Stimulated activated CD4-positive, alpha-beta T cell treated with anti-CD3 and anti-CD28 coated beads, Interleukin-15, amount 100 ng/mL, for 48 hours (primary cell): ENCODE measurements at places on chromosomes 12 and 14.

- DNase-seq = no peak
Observed at GRCh38 chr12:69726922-69727321, 11.7 kb upstream of the RAB3IP start.

DNA sequence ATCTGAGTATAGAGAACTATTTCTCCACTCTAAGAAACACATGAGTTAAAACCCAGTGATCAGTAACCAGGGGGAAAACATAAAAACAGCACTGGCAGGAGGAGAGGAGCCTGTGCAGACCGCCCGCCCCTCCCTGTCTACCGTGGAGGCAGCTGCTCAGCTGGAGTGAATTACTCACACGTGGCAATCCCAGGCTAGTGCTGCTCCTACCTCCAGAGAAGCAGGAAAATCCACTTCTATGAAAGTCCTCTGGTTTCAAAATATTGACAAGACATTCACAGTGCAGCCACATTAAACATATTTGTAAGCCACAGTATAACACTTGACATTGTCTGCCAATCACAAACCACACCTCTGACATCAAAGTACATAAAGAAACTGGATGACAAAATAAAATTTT, 16.7 kb downstream of the TMEM132D start:
- DNase-seq = no peak

- no peak for DNase-seq
Observed at GRCh38 chr14:96617635-96618034, 115.5 kb downstream of the PAPOLA start.

DNA sequence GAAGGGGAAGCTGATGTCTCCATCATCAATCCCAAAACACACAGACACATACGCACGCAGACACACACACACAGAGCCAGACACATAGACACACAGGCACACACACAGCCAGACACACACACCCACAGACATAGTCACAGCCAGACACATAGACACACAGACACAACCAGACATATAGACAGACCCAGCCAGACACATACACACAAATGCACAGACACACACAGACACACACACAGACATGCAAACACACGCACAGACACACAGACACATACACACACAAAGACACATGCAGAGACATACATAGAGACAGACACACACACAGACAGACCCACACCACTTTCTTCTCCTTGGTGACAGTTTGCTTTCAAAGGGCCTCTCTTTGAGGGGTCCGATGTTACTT, 6.3 kb downstream of the CCDC197 start:
- no peak for DNase-seq

GRCh38 chr12:26280869-26281268, 85.5 kb downstream of the SSPN start:
- no peak for DNase-seq

DNA sequence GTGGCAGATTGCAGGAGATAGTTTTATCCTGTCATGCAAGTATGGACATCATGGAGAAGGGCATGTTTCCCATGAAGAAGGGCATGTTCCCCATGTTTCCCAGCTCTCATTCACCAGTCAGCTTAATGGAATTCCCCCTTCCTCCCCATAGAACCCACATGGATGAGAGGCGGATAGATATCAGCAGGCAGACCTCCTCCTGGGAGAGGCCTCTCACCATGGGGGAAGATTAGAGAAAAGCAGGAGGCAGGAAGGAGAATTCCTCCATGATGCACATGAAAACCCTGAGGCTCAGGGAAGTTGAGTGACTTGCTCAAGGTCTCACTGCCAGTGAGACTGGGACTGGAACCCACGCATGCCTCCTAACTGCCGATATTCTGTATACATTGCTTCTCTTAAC, 92.9 kb upstream of the FOXN3 start:
- DNase-seq = no peak

DNA sequence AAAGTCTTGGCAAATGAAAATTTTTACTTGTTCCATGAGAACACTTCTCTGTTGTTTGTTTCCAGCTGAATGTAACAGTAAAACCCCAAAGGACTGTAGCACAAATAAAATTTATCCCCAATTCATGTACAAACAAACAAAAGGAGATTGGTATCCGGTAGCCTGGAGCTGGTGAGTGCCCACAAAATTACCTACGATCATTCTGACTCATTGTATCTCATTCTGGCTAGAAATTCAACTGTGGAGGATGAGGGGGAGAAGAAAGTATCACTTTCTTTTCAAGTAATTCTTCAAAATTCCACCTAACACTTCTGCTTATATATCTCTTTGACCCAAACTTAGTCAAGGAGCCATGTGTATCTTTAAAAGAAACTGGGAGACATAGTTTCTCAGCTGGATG, 268.5 kb downstream of the ALG10B start:
- DNase-seq = no peak

DNA sequence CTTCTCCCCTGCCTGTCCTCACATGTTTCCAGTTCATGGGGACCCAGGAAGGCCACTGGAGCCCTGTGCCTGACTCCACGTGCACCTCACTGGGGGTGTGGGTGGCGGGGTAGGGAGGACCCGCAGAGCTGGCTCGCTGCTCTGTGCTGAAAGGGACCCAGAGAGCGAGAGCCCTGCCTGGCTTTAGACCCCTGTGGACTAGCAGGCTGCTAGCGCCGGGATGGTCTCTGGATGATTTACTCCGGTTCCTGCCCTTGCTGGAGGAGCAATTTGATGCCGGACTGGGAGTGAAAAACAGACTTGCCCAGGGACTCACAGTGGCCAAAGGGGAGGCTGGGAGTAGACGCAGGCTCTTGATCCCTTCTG, 49.0 kb downstream of the NTF3 start:
- no peak for DNase-seq

DNA sequence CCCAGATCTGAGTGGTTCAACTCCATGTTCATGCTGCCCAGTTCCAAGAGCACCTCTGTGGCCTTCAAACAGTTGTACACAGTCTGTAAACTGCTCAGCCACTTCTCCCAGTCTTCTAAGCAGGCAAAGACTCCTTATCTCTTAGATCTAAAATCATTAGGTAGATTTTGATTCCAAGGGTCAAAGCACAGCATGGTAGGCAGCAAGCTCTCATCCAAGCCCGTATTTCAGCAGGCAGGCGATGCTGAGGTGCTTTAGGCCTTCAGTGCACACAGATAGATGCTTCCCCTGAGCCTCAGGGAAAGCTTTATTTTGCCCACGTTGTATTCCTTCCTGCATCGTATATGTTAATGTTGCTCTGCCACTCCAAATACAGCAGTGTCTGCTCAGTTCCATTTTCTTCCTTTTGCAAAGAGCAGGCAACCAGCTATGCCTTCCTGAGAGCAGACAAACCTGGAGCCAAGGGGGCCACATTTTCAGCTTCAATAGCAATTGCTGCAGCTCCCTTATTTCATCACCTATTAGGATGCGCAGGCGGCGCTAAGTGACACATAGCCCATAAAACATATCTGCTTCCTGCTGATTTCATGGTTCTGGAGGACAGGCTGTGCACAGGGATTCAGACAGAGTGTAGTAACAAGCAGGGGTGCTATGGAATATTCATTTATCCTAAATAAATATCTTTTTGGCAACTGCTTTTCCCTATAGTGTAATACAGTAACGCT, 67.5 kb downstream of the ETV6 start:
- no peak for DNase-seq

GRCh38 chr14:87230726-87231125, 762.3 kb downstream of the GALC start:
- DNase-seq = no peak

GRCh38 chr12:19718401-19718800, 279.1 kb downstream of the AEBP2 start:
- DNase-seq = no peak

GRCh38 chr14:101359221-101360053, 201.9 kb upstream of the DIO3 start:
- no peak for DNase-seq

- no peak for DNase-seq
Observed at GRCh38 chr14:73743431-73743931, 29.3 kb upstream of the PNMA1 start.

DNA sequence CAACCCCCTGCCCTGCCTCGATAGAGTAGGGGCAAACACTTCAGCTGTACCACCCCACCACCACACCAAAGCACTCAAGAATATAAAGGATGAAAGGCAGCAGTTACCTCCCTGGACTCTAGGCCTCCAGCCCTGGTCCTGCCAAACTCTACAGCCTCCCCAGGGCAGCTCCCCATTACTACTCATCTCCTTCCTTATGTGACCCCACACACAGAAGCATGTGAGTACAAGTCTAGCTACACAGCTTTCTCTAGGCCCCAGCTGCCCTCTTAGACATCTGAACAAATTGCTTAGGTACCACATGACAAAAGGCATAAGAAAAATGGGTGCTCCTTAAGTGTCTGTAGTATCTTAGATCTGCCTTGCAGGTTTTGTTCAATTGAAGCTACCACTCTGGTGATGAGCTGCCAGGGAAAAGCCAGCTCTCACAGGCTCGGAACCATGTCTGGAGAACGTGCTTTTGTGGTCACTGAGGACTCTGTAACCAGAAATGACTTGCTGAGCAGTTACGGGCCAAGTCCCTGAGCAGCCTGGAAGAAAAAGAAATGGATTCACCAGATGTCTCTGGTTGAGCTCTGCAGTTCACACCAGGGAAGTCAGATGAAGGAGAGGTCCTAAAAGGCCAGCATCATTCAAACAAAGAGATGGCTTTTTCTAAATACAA, 32.8 kb downstream of the FMNL3 start:
- no peak for DNase-seq

- DNase-seq = no peak
Observed at GRCh38 chr14:23430016-23430722, 5.3 kb downstream of the MYH7 start.
